Osteocyte (in vitro differentiated cells): ENCODE measurements at places on chromosomes 12 and 14.

GRCh38 chr14:68538639-68539038 lies 254.2 kb downstream of the ZFP36L1 start:
- DNase-seq: no peak

DNA sequence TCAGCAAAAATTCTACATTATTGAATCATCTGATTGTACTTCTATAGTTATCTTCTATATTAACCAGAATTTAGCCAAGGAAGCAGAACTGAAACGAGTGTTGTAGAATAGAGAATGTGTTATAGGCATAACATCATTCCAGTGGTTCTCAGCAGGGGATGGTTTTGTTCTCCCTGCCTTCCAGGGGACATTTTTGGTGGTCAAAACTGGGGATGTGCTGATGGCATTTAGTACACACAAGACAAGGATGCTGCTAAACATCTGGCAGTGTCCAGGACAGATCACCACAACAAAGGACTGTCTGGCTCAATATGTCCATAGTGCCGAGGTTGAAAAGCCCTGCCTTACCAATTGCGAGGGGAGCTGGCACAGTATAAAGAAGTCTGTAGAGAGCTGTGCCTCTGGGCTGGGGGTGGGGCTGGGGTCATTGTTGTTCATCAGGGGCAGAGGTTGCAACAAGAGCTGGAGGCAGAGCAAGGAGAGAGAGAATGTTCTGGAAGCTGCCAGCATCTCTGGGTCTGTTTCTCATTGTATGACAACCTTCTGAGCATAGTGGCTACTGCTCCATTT lies 1472.8 kb downstream of the AACS start:
- DNase-seq: no peak

DNA sequence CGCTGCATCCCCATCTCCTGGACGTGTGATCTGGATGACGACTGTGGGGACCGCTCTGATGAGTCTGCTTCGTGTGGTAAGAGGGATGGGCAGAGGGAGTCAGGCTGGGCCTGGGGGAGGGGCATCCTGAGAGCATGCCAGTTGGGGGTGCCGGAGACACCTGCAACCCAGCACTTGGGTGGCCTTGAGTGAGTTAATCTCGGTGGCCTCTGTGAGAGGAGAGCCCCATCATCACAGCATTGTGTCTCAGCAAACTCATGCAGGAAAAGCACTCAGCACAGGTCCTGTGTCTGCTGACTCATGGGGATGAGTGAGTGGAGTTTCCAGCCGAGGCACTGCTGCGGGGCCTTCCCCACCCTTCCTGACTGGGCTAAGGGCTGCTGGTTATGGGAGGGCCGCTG lies 19.6 kb upstream of the LRP1-AS start:
- DNase-seq: no peak

DNA sequence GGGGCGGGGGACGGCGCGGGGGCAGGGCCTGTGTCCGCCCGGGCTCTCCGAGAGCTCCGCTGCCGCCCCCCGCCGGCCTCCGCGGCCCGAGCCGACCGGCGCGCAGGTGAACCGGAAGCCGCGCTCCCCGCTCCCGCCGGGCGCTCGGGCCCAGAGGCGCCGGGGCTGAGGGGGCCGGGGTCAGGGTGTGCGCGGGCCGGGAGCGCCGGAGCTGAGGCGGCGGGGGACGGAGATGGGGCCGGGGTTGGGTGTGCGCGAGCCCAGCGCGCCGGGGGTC lies 431 bp downstream of the HIP1R start:
- DNase-seq: no peak

DNA sequence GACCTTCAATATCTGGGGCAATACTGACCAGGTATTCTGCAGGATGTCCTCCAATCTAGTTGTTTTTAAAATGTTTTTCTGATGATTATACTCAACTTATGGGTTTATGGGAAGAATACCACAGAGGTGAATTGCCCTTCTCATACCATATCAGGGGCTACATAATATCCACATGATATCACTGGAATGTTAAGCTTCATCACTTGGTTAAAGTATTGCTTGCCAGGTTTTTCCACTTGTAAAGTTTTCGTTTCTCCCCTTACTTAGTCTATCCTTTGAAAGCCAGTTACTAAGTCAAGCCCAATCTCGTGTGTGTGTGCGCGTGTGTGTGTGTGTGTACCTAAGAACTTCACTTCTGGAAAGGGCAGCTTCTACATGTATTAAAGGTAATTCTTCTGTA lies 980.9 kb upstream of the FBXO33 start:
- DNase-seq: no peak

DNA sequence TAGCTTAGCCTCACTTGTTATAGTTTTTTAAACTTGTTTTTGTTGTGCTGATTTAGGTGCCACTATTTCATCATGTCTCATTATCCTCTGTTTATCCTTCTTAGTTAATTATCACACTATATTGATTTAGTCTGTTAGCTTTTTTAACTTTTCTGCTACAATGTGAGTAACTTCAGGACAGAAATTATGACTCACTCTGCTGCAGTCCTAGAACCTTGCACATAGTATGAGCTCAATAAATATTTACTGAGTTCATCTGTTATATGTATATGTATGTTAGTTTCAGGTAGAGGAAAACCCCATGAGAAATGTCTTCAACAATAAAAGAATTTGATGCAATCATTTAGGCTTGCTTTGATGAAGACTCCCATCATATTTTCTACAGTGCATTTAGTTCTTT lies 224.3 kb upstream of the NAV3 start:
- no peak for DNase-seq

DNA sequence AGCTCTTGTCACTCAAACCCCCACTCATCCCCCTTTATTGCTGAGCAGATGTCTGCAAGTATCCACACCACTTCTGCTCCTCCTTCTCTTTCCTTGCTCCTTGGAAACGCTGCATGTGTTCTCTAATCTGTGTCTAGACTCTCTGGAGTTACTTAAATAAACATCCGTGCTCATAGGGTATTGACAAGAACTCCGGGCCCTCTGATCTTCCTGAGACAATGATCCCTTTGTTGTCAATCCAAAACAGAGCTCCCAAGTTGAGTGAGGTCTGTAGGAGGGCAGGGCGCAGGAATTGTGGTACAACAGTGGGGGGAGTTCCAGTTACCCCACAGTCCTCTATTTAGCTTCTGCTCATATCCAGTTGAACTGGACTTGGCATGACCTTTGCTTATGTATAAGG lies 489.0 kb downstream of the SNAPC1 start:
- DNase-seq: no peak

DNA sequence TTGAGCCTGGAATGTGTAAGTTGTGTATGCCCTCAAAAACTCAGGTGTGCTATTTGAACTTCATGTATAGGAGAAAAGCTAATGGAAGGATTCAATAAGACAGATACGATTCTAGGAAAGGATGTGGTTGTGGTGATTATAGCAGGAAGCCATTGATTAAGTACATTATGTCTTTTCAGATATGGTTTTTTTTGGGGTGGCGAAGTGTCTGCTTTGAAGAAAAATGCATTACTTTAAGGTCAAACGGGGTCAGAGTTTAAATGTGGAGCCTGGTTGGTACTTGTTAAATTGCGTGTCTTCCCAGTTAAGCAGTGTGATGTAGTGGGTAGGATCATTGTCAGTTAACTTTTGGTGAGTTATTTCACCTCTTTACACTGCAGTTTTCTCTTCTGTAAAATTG lies 13.0 kb upstream of the NUP107 start:
- DNase-seq: no peak

DNA sequence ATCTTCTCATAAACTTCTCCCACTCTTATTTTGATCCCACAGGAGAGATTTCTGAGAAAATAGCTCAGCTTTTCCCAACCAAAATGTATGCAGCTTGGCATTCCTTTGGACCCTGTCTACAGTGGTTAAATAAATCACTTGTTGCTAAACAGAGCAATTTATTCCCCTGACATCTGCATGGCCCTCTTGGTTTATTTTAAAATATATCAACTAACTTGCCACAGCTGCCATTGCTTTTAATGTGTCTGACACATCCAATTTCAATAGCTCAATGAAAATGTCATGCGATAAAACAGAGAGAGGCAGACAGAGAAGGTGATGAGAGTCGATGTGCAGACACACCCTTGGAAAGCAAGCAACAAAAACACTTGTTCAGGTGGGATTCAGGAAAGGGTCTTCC lies 128.3 kb downstream of the SSPN start:
- DNase-seq: no peak

GRCh38 chr12:80811957-80812708 lies 95.4 kb downstream of the MYF5 start:
- no peak for DNase-seq

DNA sequence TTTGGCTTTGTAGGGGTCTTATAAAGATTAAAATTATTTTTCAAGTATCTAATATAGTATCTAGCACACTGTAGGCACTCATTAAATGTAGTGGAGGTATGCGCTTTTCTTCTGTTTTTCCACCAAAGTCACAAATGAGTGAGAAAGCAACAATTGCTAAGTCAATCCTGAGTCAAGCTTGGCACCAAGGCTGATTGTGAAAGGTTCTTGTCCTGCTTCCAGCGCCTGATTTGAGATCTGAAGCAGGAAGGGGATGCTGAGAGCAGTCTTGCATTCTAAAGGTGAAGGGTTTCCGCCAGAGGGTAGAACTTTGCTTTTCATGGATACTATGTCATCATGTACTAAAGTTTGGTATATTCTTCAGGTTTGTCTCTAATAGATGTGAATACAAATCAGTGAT lies 64.9 kb upstream of the DAAM1 start:
- DNase-seq: no peak

GRCh38 chr12:48866052-48866711 lies 512 bp upstream of the RND1 start:
- no peak for DNase-seq

DNA sequence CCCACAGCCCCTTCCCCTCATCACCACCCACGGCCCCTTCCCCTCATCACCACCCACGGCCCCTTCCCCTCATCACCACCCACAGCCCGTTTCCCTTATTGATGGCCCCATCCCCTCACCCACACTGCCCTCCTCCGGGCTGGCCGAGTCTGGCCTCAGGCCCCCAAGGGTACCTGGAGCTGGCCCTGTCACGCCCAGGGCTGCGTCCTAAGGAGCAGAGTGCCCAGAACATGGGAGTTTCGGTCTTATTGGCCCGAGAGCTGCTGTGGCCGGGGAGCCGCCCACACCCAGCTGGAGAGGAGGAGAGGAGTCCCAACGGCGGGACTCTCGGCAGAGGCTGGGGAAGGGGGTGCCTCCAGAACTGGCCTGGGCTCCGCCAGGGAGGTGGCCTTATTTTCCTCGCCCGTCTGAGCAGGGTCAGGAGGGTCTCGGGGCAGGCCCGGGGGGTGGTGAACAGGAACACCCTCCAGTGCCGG lies 182.3 kb downstream of the KIF26A start:
- peak; percentile 82 for DNase-seq

- DNase-seq: no peak
These were observed 2.2 kb downstream of the PAWR start for GRCh38 chr12:79688376-79689060.

DNA sequence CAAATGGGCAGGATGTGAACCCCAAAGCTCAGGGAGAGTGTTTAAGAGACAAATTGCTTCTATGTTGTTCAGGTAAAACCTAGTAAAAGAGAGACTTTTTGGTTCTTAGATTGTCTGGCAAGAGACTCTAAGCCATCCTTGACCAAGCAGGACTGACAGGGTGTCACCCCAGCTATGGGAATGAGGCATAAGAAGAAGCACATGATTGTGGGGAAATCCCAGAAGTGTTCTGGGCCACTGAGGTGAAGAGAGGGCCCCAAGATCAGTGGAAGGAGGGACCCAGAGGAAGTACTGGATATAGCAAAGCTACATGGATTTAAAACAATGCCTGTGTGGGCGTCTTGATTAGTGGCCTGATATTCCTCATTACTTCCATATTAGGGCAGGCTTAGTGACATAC lies 99.0 kb downstream of the SAMD4A start:
- DNase-seq: no peak
